ENCODE measurements at places on chromosomes 7 and 10.

GRCh38 chr10:132395704-132396493 lies 1.1 kb upstream of the PWWP2B start:
- no peak for DNase-seq

GRCh38 chr7:41133690-41134299 lies 569.1 kb downstream of the INHBA start:
- no peak for DNase-seq

DNA sequence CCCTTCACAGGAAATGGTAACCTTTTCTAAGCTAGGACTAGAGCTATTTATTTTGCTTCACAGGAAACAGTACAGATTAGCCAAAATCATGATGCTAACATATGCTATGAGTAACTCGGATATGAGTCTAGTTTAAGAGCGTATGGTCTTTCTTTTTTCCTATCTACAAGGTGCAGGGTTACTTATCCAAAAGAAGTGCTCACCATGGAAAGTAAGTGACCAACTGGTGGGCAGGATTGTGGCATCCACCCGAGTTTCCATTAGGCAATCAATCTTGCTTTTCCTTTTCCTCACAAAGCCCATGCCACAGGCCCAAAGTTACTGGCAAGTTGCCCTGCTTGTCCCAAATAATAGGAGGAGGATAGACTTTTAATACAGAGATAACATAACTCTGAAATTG lies 765.1 kb upstream of the POM121L12 start:
- no peak for DNase-seq

- DNase-seq, result no peak
Observed at GRCh38 chr7:89887489-89887888, 266.8 kb upstream of the STEAP1 start.

DNA sequence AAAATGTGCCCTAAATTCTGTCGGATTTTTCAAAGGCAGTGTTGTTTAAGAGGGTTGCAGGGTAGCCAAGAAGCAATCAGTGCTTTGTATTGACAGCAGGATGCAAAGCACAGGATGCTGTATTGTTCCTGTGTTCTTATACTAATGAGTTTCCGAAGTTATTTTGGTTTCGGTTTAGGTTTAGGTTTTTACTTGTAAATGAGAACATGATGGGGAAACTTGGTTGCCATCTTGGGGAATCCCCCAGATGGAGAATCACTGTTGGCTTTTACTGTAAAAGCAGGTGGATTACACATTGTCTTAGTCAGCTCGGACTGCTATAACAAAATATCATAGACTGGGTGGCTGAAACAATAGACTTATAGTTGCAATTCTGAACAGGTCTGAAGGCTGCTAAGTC lies 72.1 kb downstream of the INHBA start:
- no peak for DNase-seq

DNA sequence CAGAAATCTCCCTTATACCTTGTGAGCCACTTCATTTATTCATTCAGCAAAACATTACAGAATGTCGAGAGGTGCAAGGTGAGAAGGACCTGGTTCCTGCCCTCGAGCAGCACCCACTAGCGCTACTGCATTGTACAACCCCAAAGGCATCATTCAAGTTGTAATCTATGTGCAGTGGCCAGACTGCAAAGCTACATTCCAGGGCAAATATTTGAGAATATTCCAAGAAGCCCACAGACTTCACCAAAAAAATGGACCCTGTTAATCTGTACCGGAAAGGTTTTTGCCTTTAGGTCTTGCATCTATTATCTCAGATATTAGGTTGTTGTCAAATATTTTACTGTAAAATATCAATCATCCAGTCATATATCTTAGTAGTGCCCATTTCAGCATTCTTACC lies 295.4 kb upstream of the FZD1 start:
- no peak for DNase-seq

DNA sequence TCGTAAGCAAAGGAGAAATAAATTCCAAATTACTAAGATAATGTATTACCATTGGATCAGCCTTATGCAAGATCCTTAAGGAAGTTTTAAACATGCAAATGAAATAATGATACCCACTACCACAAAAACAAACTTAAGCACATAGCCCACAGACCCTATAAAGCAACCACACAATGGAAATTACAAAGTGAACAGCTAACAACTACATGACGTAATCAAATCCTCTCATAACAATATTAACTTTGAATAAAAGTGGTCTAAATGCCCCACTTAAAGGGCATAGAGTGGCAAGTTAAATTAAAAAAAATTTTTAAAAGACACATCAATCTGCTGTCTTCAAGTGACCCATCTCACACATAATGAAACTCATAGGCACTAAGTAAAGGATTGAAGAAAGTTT lies 397.3 kb upstream of the SEMA3A start:
- no peak for DNase-seq

- no peak for DNase-seq
Observed at GRCh38 chr10:102455893-102456471, 4.6 kb upstream of the C10orf95 start.

GRCh38 chr7:93148144-93148543 lies at the start of gene SAMD9L:
SAMD9L (minus strand) TSS chr7:93148385; CDS start chr7:93135971, 12,414 bp downstream.
- DNase-seq, result no peak

GRCh38 chr10:128779416-128779815 lies 653.2 kb upstream of the MKI67 start:
- no peak for DNase-seq

DNA sequence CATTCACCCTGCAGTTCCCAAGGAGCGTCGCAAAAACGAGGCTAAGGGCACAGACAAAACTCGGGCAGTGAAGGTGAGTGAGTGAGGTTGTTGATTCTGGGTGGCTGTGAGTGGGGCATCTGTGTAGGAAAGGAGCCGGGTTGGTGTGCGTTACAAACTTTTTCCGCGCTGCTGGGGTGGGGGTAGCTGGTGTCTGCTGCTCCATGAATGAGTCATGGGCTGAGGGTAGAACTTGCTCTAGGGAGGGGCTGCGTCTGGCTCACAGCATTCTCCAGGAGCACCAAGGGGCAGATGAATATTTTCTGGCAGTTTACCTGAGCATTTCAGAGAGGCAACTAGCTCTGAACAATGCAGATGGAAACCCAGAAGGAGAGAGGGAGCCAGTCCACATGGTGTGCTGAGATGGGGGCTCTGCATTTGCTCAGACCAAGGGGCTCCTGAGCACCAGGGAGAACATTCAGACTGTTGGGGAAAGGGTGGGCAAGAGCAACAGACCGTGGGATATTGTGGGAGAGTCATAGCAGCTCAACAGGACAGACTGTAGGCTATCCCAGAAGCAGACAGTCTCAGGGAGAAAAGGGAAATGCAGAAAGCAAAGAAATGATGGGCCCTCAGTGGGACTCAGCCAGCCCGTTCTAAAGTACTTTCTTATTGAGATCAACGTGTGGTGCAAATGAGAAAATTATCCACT lies 18.8 kb downstream of the NOBOX start:
- DNase-seq, result no peak

DNA sequence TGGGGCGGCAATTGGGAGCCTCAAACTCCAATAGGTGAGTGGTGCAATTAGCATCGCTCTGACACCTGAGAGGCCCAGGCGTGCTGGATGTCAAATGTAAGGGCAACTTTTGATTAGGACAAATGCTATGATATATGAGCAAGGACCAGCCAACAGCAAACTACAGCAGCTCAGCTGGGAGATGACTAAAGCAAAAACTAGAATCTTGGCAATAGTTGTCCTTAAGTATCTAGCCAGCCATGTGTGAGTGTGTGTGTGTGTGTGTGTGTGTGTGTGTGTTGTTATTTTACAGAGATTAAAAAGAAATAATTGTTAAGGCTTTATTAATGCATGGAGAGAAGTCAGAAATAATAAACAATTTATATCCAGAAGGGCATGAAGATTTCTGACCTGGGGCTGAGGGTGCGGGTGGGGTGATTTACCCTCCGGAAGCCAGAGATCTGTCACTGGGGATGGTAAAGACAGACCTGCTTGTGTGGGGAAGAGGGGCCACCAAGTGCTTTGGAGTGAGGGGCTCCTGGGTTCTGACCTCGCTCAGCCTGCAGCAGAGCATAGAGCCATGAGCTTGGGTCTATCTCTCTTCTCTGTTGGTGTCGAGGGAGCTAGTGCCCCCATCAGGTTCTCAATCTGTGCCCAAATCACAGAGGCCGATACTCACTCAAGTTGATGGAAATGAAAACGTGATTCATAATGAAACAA lies 77.3 kb downstream of the EMX2 start:
- DNase-seq, result no peak

DNA sequence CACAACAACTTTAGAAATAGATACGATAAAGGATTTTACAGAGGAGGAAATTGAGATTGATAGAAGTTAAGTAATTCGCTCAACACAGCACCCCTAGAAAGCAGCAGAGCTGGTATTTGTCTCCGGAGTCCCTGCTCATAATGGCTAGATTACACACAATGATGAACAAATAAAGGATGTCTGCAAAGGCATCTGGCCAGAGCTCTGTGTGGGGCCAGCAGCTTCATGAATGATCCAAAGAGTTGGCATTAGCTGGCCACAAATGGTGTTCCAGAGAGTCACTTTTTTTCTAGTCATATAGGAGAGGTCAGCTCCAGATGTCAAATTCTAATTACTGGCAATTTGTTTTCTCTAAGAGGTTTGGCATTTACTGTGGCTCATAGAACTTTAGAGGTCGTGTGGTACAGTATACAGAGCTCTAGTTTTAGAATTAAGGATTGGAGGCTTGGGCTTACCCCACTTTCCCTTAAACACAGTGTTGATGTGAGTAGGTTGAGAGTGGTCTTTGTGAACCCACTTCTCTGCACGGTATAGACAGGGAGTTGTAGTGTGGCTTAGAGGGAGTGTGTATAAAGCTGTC lies 186.2 kb downstream of the BICC1 start:
- no peak for DNase-seq

DNA sequence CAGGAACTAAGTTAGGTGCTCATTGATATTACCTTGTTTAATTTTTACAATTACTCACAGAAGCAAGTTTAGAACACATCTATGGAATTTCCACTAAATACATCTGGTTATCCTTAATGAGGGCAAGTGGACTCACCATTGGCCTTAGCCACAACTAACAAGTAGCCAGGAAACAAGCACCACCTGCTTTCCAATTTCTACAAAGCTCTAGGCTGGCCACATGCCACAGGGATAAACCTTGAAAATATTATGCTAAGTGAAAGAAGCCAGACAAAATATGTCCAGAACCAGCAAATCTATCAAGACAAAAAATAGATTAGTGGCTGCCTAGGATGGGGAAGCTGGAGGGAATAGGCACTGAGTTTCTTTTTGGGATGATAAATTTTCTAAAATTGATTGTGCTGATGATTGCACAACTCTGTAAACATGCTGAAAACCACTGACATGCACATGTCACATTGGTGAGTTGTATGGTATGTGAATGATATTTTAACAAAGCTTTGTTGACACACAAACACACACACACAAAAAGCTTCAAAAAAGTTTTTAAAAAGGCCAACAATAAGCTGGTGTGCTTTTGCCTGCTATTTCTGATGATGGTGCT lies 179.4 kb downstream of the CPEB3 start:
- DNase-seq, result no peak

GRCh38 chr7:142516038-142516501 lies 233.2 kb upstream of the PRSS1 start:
- DNase-seq, result peak; percentile 53

GRCh38 chr10:30505543-30506298 lies 71.7 kb downstream of the MAP3K8 start:
- no peak for DNase-seq

- no peak for DNase-seq
Observed at GRCh38 chr10:76190634-76191270, 759.3 kb downstream of the LRMDA start.

DNA sequence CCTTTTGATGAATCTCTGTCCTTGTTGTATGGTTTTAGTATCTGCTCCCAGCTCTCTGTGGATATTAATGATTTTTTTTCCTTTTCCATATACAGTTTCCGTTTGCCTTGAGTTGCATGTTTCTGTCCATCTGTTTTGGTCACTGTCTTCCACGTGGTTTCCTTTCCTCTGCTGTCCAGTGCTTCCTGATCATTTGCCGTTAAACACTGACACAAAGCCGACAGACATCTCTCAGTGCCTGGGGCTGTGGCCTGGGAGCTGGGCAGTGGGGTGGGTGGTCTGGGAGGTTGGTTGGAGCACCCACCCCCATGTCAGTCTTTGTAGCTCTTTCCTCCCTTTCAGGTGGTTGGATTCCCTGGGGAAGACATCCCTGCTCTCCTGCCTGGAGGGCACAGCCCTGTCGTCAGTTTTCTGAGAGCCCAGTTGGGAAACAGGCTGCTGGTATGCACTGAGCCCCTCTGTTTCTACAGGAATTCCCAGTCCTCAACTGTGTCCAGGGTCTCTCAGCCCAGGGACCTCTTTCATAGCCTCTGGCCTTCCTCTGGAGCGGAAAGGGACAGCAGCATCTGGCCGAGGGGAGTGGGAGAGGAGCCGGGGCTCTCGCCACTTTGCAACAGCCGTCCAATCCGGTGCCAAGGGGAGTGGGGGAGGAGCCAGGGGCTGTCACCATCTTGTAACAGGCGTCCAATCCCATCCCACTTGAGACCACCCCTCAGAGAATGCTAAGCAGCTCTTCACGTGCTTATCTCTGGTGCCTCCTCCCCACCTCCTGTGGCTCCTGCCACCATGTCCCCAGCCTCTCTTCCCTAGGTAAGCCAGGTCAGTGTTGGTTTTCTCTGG lies 26.7 kb upstream of the MKI67 start:
- no peak for DNase-seq

- DNase-seq, result no peak
Observed at GRCh38 chr7:25424113-25424512, 195.8 kb upstream of the NPVF start.

DNA sequence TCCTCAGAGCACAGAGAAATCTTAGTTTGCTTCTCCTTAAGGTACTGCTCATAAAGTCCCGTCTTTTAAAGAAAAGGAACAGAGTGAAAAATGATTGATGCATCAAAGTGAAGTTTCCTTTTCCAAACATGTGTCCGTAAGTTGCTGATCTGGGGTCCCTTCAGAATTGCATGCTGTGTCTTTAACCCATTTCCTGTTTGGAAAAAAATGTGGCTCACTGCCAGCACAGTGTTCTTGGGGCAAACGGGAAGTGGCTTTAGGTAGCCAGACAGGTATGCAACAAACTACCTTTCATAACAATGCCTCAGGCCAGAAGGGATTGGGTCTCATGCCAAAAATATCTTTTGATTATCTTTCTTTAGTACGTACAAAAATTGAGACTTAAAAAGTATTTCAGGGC lies 50.9 kb downstream of the TFAM start:
- DNase-seq, result no peak

GRCh38 chr7:139124084-139124914 lies 14.8 kb upstream of the ZC3HAV1 start:
- no peak for DNase-seq

Data from posterior cingulate gyrus (tissue), 11 donors.